ENCODE measurements at places on chromosomes 6 and 20.

DNA sequence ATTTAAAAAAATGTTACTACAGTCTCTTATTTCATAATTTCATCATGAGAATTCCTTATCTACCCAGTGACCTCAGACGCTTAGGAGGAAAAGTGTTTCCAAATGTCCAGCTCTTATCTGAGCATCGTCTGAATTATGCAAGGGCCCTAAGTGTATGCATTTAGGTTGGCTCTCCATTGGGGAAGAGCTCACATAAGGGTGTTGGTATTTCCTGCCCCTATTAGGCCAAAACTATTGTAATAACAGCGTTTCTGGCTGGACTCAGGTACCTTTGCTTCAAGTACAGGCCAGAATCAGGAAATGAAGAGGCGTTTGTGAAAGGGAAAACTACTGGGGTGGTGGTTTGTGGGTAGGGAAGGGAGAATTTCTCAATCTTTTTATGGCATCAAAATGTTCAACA is 40.4 kb upstream of the SGK1 start:
- DNase-seq = no peak

- DNase-seq = no peak
Measured at GRCh38 chr20:58923117-58923712, 57.8 kb upstream of the NELFCD start.

GRCh38 chr6:144064402-144065212 is 30.8 kb downstream of the SF3B5 start:
- peak; percentile 41 for DNase-seq

DNA sequence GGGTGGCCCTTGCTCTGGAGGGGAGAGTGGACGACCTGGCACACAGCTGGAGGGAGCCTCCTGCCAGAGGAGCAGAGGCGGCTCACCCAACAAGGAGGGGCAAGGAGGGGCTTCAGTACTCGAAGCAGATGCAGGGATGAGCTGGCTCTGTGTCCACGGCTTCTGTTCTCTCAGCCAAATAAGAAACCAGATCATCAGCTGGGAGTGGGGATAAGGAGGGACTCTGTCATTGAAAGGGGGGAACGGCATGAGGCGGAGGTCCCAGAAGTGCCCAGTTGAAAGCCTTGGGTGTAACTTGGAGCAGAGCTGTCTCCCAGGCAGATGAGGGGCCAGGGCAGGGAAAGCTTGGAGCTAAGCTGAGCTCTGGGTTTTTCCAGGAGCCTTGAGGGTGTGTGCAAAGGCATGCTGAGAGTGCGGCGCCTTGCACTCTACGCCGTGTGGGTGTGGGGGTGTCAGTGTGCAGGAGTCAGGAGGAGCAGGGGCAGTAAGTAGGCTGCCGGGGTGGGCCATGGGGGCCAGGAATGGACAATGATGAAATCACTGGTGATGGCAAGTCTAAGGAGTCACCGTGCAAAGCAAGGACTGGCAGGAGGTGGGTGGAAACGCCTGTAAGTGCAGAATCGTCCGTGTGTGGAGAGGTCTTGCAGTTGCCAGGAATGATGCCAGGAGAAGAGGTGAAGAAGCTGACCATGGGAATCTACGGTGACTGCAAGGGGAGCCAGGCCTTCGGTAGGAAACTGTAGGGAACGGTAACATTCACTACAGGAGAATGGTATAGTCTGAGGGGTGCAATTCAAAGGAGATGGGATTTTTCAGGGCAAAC is 85.4 kb upstream of the FOXQ1 start:
- DNase-seq = no peak

GRCh38 chr20:18255526-18255925 is 32.8 kb upstream of the ZNF133 start:
- DNase-seq = no peak

GRCh38 chr6:154481521-154482013 is 28.9 kb downstream of the CNKSR3 start:
- no peak for DNase-seq

GRCh38 chr6:140966676-140967075 is 1166.0 kb upstream of the GJE1 start:
- no peak for DNase-seq

DNA sequence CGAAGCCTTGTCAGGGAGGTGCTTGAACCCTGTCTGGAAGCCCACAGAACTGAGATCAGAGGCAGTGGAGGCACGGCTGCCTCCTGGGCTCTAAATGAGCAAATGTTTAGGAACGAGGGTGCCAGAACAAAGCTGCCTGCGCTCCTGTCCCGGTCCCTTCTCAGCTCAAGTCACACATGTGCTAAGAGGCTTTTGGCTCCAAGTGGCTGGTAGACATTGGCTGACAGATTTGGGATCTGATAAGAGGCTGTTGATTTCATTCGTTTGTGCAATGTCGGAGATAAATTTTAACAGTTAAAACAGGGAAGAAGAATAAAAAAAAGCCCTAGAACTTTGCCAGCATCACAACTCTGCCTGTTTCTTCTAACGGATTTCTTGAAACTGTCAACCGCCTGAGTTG is 191.8 kb downstream of the NRN1 start:
- DNase-seq = no peak

- no peak for DNase-seq
Measured at GRCh38 chr6:18209539-18210197, 54.4 kb downstream of the KDM1B start.

GRCh38 chr20:33419140-33419974 is 18.0 kb upstream of the CDK5RAP1 start:
- no peak for DNase-seq

- no peak for DNase-seq
Measured at GRCh38 chr6:121764493-121764892, 329.0 kb downstream of the GJA1 start.

DNA sequence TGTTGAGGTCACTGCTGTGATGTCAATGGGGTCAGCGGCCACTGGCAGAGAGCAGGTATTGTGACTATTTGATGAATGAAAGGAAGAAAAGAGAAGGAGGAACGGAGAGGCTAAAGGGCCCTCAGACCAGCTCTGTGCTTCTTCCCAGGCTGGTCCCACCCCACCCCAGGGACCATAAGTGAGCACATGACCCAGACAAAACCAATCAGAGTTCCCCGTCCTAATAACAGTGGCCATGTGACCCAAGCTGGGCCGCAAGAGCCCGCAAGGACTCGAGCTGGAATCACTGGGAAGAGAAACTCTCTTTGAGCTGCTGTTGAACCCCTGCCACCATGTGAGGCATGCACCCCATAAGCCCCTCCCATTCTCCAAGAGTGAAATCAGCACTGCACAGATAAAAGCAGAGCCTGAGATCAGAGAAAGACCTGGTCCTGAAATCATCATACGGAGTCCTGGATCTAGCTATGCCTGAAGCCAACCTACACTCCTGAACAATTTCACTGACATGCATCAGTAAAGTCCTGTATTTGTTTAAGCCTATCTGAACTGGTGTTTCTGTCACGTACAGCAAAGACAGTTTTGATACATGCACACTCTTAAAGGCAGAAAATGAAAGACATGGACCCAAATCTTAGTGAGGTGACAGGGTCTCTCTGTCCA is 90.2 kb downstream of the PREX1 start:
- no peak for DNase-seq

- DNase-seq = no peak
Measured at GRCh38 chr6:89562093-89562973, 76.2 kb downstream of the LYRM2 start.

DNA sequence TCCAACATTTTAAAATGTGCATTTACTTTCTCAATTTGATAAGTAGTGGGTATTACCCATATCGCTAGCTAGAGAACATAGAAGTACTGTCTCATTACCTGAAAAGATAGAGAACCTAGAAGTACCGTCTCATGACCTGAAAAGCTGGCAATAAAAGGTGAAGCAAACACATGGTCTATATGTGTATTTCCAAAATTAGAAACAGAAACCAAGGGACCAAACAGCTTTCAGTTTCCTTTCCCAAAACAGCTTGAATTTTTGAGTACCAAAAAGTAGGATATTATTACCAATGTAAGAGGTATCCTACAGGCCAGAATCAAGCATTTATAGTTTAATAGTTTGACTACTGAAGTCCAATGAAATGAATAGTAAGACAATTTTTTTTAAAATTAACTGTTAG is 77.2 kb downstream of the KIF13A start:
- no peak for DNase-seq

DNA sequence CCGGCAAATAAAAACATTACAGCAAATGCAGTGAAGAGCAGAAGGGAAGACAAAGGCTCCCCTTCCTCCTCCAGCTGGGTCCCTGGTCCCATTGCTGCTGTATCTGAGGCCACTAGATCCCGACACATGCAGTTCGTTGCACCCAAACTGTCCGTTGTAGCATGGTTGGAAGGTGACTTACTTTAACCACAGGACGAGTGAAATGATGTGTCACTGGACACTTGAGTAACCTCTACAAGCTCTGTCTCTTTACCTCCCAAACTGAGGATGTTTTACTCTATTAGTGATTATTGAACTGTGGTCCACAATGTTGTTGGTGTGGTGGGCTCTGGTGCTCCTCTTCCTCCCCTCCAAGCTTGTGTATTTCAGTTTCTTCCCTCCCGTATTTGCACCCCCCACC is 46.2 kb upstream of the ARMH2 start:
- no peak for DNase-seq

GRCh38 chr20:50968289-50968688 is 9.7 kb downstream of the MOCS3 start:
- DNase-seq = no peak

- no peak for DNase-seq
Measured at GRCh38 chr6:63683071-63683603, 47.5 kb downstream of the PHF3 start.

DNA sequence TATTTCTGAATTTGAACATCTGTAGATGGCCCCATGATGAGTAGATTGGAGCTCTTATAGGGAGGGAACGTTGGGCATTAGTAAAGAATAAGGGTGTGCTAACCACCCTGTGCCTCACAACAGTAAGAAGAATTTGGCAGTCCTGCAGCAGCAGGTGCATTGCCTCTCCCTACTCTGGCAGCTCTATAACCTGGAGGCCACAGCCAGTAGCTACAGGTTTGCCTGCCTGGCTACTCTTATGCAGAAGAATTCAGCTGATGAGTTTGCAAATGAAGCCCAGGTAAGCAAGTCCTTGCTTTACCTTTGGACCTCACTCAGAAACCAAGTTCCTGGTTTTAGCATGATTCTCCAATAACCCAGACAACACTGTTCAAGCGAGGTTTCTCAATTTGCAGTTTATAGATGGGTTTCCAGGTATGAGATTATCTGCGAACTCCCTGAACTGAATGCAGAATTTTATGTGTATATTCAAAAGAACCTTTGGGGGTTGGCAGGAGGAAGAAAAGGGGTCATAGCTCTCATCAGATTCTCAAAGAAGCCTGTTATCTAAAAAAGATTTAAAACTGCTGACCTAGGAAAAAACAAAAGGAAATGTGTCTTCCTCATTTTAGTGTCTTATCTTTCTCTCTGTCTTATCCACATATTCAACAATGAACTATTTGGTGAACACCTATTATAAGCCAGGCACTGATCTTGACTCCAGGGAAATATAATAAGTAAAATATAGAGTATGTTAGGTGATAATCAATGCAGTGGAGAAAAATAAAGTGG is 18.9 kb downstream of the TREML1 start:
- no peak for DNase-seq

GRCh38 chr6:150072201-150072600 is 3.3 kb upstream of the ULBP3 start:
- peak; percentile 19 for DNase-seq

- no peak for DNase-seq
Measured at GRCh38 chr6:168663041-168663440, 222.1 kb downstream of the SMOC2 start.

- no peak for DNase-seq
Measured at GRCh38 chr6:8556370-8557013, 121.1 kb upstream of the SLC35B3 start.

DNA sequence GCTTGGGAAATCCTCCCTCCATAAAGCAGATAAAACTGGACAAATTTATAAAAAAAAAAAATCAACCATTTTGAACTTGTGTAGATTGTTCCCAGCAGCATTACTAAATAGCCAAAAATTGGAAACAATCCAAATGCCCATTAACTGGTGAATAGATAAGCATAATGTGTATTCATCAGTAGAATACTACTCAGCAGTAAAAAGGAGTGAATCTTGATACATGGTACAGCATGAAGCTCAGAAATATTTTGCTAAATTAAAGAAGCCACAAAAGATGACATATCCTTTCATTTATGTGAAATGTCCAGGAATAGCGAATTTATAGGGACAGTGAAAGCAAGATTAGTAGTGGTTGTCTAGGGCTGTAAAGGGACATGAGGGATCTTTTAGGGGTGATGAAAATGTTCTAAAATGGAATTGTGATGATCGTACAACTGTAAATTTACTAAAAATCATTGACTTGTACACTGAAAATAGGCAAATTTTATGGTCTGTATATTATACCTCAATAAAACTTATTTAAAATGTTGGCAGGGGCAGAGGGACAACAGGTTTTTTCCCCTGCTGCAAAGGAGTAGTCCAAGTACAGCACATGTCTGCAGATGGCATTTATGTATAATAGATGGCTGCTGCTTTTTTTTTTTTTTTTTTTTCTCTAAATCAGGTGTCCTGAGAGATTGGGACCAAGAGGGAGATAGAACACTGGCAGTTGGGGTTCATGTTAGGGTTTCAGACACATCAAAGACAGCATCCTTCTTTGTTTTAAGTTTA is 59.5 kb downstream of the CBFA2T2 start:
- DNase-seq = no peak

DNA sequence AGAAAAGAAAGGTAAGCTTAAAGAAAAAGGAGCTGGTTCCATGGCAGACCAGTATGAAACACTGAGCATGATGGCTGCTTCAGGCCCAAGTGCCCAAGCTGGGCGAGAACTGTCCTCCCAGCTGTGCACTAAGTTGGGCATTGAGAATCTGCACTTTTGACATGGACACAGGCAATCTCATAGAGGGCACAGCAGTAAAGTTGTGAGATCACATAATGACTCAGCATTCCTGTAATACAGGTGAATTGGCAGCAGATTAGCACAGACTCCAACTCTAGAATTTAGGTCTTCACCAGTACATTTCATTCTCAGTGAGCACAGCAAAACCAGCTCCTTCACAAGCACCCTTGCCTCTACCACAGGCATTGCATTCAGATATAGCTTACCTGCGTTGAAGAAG is 343.4 kb downstream of the PKHD1 start:
- DNase-seq = no peak

DNA sequence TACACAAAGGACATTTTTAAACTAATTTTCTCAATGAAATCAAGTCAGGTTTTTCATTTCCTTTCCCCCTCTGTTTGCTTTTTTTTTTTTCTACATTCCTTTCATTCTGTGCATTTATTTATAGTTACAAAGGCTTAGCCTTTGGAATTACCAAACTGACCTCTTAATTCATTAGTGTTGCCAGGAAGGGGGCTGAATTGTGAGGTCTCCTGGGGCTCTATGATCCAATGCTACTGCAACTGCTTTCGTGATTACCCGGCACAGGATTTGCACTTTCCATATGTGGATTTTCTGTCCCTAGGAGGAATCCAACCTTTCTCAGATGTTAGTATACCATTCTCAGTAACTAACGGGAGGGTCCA is 35.3 kb downstream of the NEDD9 start:
- no peak for DNase-seq

DNA sequence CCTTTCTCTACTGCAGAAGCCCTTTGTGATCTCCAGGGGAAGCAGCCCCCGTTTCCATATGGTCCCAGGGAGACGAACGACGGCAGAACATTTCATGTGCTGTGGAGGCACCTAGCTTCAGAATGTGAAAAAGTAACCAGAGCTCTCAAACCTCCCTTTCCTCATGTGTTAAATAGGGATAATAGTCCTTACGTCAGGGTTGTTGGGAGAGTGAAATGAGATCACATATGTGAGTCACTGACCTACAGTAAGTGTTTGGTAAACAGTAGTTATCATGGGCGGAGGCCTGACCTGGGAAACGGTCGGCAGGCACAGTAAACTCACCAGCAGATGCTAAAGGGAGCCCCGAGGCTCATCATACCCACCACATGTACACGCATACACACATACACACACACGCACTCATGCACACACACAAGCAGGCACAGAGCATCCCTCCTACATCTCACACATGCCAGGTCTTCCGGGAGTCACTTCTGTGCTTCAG is 89.7 kb downstream of the LY86 start:
- no peak for DNase-seq

Measured in activated CD8-positive, alpha-beta memory T cell treated with anti-CD3 and anti-CD28 coated beads for 1 hour (primary cell).